ENCODE measurements at places on chromosomes 11 and 22. TPM values are rescaled to one million over a fixed set of nuclear protein-coding genes. Genes with fewer than 3 reads are reported as not detected.

DNAJB13 gene
- 0.22 TPM for polyA plus RNA-seq

GPHA2 gene
- 0.24 TPM for polyA plus RNA-seq

ZNF70 gene
- polyA plus RNA-seq: 4.0 TPM

BIK gene
- polyA plus RNA-seq: 2.1 TPM

ABCG4 gene
- polyA plus RNA-seq: 1.2 TPM

DNA sequence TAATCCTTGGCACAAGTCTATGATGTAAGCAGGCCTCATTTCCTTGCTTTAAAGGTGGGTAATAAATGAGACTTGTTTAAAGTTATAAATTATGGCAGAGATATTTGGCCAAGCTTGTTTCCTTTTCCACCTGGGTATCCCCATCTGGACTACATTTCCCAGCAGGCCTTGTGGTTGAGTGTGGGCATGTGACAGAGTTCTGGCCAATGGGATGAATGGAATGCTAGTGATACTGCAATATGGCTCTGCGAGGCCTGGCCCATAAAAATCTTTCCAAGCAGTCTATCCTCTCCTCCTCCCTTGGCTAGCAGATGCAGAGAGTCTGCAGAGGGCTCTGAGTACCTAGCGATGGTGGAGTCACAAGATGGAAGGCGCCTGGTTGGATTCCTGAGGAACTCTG is 102.5 kb downstream of the TIMP3 start:
- peaks cover 11% of the 10 kb centered on the region for H3K4me1 ChIP-seq
- DNase-seq: peak; percentile 38
- no peaks in the 10 kb centered on the region for H3K27me3 ChIP-seq

GRCh38 chr11:34613552-34614056 is 7.3 kb upstream of the EHF start:
- no peak for DNase-seq
- no peaks in the 10 kb centered on the region for H3K36me3 ChIP-seq
- H3K4me1 ChIP-seq: peaks cover 6% of the 10 kb centered on the region

GRCh38 chr11:65766535-65766934 is 14.2 kb downstream of the AP5B1 start:
- H3K36me3 ChIP-seq: no peaks in the 10 kb centered on the region
- H3K27me3 ChIP-seq: no peaks in the 10 kb centered on the region
- DNase-seq: no peak
- peaks cover 12% of the 10 kb centered on the region for H3K4me1 ChIP-seq
- no peak overlapping the region for H3K27ac ChIP-seq
- no peak overlapping the region for H3K4me3 ChIP-seq

DNA sequence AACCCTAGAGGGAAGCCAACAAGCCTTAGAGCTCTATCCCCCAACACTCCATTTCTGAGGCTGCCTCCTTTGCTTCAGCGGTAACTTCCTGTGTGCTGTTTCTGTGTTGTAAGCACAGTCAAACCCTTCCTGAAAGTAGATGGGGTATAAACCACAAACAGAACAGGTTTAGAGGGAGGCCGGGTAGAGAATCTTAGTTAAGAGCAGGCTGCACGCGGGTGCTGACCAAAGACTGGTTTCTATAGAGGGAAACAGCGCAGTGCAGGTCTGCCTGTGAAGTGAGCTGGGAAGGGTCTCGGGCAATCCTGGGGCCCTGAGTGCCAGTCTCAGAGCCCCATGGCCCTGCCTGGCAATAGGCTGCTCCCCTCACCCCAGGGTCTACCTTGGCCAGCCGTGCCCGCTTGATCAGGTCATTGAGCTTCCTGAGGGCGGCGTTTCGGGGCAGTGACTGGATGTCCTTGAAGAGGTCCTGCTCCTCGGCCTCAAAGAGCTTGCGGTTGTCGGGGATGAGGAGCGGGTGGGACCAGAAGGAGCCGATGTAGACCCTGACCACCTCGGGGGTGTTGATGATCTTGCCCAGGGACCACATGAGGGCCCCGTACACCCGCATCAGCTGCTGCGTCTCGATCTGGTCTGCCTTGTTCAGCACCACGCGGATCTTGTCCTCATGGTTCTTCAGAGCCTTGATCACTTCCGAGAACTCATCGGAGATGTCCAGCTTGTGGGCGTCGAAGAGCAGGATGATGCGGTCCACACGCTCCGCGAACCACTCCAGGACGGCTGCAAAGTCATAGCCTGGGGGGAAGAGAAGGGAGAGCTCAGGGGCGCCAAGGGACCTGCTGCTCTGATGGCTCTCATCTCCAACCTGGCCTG is 15.3 kb upstream of the CDC42BPG start:
- no peak for DNase-seq
- H3K36me3 ChIP-seq: peaks cover 48% of the 10 kb centered on the region
- no peaks in the 10 kb centered on the region for H3K27me3 ChIP-seq
- H3K4me1 ChIP-seq: peaks cover 69% of the 10 kb centered on the region
- H3K27ac ChIP-seq: no peak overlapping the region
- no peak overlapping the region for H3K4me3 ChIP-seq

DNA sequence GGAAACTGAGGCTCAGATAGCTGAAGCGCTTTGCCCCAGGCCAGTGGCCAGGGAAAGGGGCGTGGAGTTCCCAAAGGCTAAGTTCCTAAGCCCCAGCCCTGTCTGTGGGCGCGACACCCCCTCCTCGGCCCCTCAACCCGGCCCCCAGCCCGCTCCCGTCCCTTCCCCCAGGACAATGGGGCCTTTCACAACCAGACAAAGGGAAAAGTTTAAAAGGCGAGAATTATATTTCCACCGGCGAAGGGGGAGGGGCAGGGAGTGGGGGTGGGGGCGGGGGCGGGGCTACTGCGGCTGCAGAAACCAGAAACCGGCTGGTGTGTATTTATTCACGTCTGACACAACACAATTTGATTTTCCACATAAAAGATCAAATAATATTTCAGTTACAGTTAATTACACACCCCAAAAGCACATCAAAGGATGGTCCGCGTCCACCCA is 192.1 kb downstream of the MN1 start:
- H3K36me3 ChIP-seq: no peaks in the 10 kb centered on the region
- no peaks in the 10 kb centered on the region for H3K4me1 ChIP-seq
- peaks cover 27% of the 10 kb centered on the region for H3K27me3 ChIP-seq
- no peak for DNase-seq

- no peaks in the 10 kb centered on the region for H3K4me1 ChIP-seq
- no peak overlapping the region for H3K4me3 ChIP-seq
- H3K27ac ChIP-seq: no peak overlapping the region
- no peaks in the 10 kb centered on the region for H3K27me3 ChIP-seq
- no peaks in the 10 kb centered on the region for H3K36me3 ChIP-seq
Observed at GRCh38 chr11:120816176-120816575, 207.7 kb upstream of the TBCEL start.

- no peak overlapping the region for H3K27ac ChIP-seq
- H3K4me3 ChIP-seq: no peak overlapping the region
Observed at GRCh38 chr11:44778195-44779100, 51.7 kb downstream of the TSPAN18 start.

- peaks cover 18% of the 10 kb centered on the region for H3K4me1 ChIP-seq
- H3K36me3 ChIP-seq: no peaks in the 10 kb centered on the region
- DNase-seq: peak; percentile 44
- no peak overlapping the region for H3K4me3 ChIP-seq
- H3K27ac ChIP-seq: no peak overlapping the region
Observed at GRCh38 chr11:120894202-120894985, 129.5 kb upstream of the TBCEL start.

DNA sequence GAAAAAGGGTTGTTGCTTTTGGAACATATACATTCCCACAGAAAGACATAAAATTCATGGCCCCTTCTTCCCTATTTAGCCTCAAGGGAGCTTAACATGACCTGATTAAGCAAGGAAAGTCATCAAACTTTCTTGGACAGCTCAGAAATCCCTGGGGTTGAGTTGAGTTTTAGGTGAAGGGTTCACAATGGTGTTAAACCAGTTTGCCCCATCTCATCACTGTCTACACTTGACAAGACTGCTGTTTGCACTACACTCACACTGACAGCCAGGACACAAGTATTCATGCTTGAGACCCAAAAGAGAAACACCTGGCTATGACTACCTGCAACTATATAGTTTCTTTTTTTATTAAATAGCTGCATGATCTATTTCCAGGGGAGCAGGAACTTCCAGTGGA is 209.8 kb upstream of the TMEM45B start:
- H3K27ac ChIP-seq: no peak overlapping the region
- no peaks in the 10 kb centered on the region for H3K27me3 ChIP-seq
- H3K36me3 ChIP-seq: no peaks in the 10 kb centered on the region

GRCh38 chr11:13291800-13292199 is 14.2 kb downstream of the BMAL1 start:
- H3K27ac ChIP-seq: no peak overlapping the region
- no peak for DNase-seq
- H3K36me3 ChIP-seq: no peaks in the 10 kb centered on the region
- H3K27me3 ChIP-seq: no peaks in the 10 kb centered on the region
- no peak overlapping the region for H3K4me3 ChIP-seq
- peaks cover under 1% of the 10 kb centered on the region for H3K4me1 ChIP-seq

Data from large intestine (tissue), 12 donors.